ENCODE measurements at places on chromosomes 2 and 18.

DNA sequence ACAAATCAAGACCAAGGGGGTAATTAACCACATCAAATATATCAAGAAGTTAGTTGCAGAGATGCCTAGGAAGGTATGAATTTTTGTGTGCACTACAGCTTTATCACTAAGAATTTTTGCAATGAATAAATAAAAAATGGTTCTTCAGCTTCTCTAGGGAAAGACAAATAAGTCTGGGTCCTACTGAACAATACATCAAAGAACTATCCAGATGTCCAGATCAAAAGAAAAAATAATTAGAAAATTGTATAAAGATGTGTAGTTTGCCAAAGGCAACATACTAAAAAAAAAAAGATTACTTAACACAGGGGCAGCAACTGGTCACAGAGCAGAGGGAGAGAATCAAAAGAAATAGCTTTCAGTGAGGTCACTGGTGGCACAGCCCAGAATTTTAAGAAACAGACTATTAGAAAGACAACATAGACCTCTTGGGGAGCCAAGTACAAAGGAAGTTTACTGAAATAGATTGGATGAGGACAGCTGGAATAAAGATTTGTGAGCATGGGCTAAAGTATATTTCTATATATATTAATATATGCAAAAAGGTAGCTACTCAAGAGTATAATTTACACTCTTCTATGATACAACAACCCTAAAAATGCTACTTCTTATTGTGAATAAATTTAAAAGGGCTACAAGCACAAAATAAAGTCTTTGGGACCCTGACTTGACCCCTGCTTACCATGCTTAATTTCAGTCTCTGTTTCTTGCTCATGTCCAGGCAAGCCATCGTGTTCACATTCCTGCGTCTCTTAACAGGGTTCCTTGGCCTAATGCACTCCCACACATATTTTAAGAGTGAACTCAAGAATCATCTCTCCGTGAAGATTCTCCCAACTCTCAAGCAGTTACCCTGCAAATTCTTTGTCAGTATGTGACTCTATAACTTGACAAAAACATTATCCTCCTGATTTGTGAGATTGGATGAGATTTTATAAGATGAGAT lies 99.0 kb upstream of the GRB14 start:
- DNase-seq, result peak; percentile 48
- peaks cover 38% of the 10 kb centered on the region for H3K4me1 ChIP-seq
- peak overlapping the region; percentile 74 for H3K27ac ChIP-seq
- H3K27me3 ChIP-seq, result no peaks in the 10 kb centered on the region
- no peaks in the 10 kb centered on the region for H3K36me3 ChIP-seq

- H3K27me3 ChIP-seq, result no peaks in the 10 kb centered on the region
- peaks cover 67% of the 10 kb centered on the region for H3K4me1 ChIP-seq
- peak overlapping the region; percentile 86 for H3K4me3 ChIP-seq
- peak overlapping the region; percentile 98 for H3K27ac ChIP-seq
- no peaks in the 10 kb centered on the region for H3K36me3 ChIP-seq
Measured at GRCh38 chr2:238948765-238949641, 101.1 kb downstream of the TWIST2 start.

DNA sequence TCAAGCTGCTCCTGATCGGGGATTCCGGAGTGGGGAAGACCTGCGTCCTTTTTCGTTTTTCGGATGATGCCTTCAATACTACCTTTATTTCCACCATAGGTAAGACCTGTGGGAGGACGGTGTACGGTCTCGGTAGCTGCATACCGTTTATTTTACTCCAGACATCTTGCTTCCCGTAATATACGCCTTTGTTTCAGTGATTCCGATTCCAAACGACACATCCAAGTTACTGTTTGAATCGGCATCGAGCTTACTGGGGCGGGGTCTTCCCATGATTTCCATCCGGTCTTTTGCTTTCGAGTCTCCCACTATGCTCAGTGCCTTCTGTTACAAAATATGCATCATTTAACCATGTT lies 731 bp downstream of the RAB10 start:
- H3K4me1 ChIP-seq, result peaks cover 17% of the 10 kb centered on the region
- peak overlapping the region; percentile 94 for H3K27ac ChIP-seq
- peaks cover 1% of the 10 kb centered on the region for H3K27me3 ChIP-seq
- peaks cover 17% of the 10 kb centered on the region for H3K36me3 ChIP-seq
- no peak for DNase-seq

- H3K4me1 ChIP-seq, result no peaks in the 10 kb centered on the region
- no peaks in the 10 kb centered on the region for H3K36me3 ChIP-seq
- peaks cover 12% of the 10 kb centered on the region for H3K27me3 ChIP-seq
- H3K27ac ChIP-seq, result no peak overlapping the region
- no peak for DNase-seq
Measured at GRCh38 chr2:204172145-204172600, 235.6 kb downstream of the ICOS start.

DNA sequence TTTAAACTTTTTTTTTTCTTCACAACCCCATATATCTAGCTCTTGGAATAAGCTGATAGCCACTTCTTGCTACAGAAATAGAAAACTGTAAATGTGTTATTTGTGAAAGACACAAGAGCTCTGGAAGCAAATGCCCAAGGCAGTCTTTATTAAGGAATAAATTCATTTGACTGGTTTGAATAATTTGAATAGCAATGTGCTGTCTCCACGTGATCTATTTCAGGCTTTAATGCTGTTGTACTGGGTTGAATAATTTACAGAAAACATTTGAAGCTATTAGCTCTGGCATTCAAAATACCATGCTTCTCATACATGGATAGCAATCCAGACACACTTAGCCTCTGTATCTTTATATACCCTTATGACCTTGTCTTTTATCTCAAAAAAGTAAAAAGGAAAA lies 366.7 kb upstream of the KCNJ3 start:
- H3K4me1 ChIP-seq, result no peaks in the 10 kb centered on the region
- H3K27me3 ChIP-seq, result no peaks in the 10 kb centered on the region
- H3K27ac ChIP-seq, result no peak overlapping the region
- no peak overlapping the region for H3K4me3 ChIP-seq
- DNase-seq, result no peak
- H3K36me3 ChIP-seq, result no peaks in the 10 kb centered on the region

DNA sequence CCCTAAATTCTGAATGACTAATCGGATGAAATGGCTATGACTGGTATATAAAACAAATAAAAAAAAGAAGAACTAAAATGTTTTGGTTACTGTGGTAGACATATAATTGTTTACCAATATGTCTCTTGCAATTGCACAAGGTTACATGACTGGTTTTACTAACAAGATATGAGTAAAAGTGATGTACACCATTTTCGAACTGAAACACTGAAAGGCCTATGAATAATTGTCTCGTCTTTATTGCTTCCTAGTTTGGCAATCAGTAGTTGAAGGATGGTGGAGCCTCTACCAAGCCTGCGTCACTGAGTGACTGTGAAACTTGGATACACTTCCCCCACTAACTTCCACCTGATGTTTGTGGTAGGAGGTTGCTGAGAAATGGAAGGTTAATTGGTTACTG lies 16.5 kb downstream of the CDH19 start:
- H3K4me1 ChIP-seq, result no peaks in the 10 kb centered on the region
- no peaks in the 10 kb centered on the region for H3K36me3 ChIP-seq
- no peak overlapping the region for H3K27ac ChIP-seq
- no peaks in the 10 kb centered on the region for H3K27me3 ChIP-seq
- DNase-seq, result no peak
- no peak overlapping the region for H3K4me3 ChIP-seq

DNA sequence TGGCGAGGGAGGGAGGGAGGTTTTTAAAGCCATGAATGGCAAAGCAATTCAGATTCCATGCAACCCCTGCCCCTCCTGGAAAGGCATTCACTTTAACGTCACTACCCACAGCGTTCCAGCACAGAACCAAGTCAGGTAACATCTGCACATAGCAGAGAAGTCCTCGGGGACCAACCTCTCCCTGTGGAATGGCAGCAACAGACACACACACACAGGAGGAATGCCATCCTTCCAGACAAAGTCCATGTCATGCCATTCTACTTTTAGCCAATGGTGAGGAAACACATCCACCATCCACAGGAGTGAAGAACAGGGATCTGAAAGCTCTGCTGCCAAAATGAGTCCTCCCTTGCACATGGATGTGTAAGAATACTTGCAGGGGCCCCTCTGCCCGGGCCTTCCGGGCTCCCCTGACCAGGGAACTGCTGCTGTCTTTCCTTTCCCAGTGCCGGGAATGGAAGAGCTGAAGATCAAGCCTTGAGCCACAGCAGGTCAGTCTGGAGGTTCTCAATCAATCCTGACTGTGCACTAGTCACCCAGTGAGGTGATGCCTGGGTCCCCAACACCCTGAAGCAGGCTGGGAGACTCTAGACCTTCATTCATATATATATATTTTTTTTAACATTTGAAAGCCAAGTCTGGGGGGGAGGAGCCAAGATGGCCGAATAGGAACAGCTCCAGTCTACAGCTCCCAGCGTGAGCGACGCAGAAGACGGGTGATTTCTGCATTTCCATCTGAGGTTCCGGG lies 63.7 kb downstream of the UXS1 start:
- no peaks in the 10 kb centered on the region for H3K27me3 ChIP-seq
- peaks cover 9% of the 10 kb centered on the region for H3K36me3 ChIP-seq
- peaks cover 8% of the 10 kb centered on the region for H3K4me1 ChIP-seq
- H3K27ac ChIP-seq, result no peak overlapping the region

- H3K4me1 ChIP-seq, result no peaks in the 10 kb centered on the region
- no peak for DNase-seq
- H3K27ac ChIP-seq, result no peak overlapping the region
- H3K27me3 ChIP-seq, result no peaks in the 10 kb centered on the region
- H3K4me3 ChIP-seq, result no peak overlapping the region
Measured at GRCh38 chr2:5190023-5190422, 502.2 kb upstream of the SOX11 start.

GRCh38 chr2:185665251-185665814 lies 73.3 kb upstream of the FSIP2 start:
- no peaks in the 10 kb centered on the region for H3K4me1 ChIP-seq
- no peak for DNase-seq
- H3K4me3 ChIP-seq, result no peak overlapping the region
- no peaks in the 10 kb centered on the region for H3K27me3 ChIP-seq
- H3K27ac ChIP-seq, result no peak overlapping the region

GRCh38 chr2:216206041-216206703 lies 97.0 kb downstream of the XRCC5 start:
- H3K27ac ChIP-seq, result no peak overlapping the region
- H3K27me3 ChIP-seq, result peaks cover 2% of the 10 kb centered on the region

DNA sequence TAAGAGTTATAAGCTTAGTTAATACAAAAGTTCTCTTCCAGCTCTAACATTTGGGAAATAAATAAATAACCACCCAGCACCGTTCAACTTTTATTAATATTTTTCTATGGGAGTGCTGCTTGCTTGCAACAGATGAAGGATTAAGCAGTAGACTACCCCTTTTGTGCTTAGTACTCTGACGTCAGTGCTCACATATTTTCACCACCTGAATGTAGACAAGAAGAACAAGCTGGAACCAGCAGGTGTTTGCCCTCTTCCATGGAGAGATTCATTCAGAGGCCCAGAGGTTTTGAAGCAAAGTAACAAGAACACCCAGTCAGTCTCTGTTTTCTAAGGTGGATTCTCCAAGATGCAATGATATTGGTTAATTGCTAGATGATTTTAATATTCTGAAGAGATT lies 307.1 kb upstream of the PIK3C3 start:
- DNase-seq, result no peak
- peaks cover 5% of the 10 kb centered on the region for H3K4me1 ChIP-seq
- H3K27me3 ChIP-seq, result no peaks in the 10 kb centered on the region
- no peak overlapping the region for H3K4me3 ChIP-seq
- no peak overlapping the region for H3K27ac ChIP-seq

GRCh38 chr2:156483741-156484173 lies 47.6 kb downstream of the GPD2 start:
- H3K4me3 ChIP-seq, result no peak overlapping the region
- peaks cover 40% of the 10 kb centered on the region for H3K4me1 ChIP-seq
- no peak for DNase-seq
- peak overlapping the region; percentile 32 for H3K27ac ChIP-seq
- peaks cover 2% of the 10 kb centered on the region for H3K27me3 ChIP-seq

GRCh38 chr2:235754357-235755207 lies 260.7 kb downstream of the AGAP1 start:
- DNase-seq, result no peak
- peaks cover 3% of the 10 kb centered on the region for H3K4me1 ChIP-seq
- no peak overlapping the region for H3K4me3 ChIP-seq
- H3K36me3 ChIP-seq, result no peaks in the 10 kb centered on the region
- no peak overlapping the region for H3K27ac ChIP-seq

GRCh38 chr2:152431370-152432098 lies 96.6 kb downstream of the FMNL2 start:
- peak overlapping the region; percentile 94 for H3K27ac ChIP-seq
- peaks cover 60% of the 10 kb centered on the region for H3K4me1 ChIP-seq
- H3K36me3 ChIP-seq, result no peaks in the 10 kb centered on the region

DNA sequence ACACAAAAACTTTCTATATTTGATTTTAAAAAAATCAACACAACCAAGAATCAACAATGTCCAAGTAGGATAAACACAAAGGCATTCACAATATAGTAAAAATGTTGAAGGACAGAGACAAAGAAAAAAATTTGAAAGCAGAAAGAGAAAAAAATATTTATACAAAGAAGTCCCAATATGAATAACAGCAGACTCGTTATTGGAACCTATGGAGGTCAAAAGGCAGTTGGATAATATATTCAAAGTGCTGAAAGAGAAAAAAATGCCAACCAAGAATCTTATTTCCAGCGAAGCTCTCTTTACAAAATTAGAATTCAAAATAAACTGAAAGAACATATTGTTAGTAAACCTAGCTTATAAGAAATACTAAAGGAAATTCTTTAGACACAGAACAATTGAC lies 859.5 kb downstream of the LRP1B start:
- H3K36me3 ChIP-seq, result peaks cover 6% of the 10 kb centered on the region
- DNase-seq, result no peak
- H3K27ac ChIP-seq, result no peak overlapping the region

DNA sequence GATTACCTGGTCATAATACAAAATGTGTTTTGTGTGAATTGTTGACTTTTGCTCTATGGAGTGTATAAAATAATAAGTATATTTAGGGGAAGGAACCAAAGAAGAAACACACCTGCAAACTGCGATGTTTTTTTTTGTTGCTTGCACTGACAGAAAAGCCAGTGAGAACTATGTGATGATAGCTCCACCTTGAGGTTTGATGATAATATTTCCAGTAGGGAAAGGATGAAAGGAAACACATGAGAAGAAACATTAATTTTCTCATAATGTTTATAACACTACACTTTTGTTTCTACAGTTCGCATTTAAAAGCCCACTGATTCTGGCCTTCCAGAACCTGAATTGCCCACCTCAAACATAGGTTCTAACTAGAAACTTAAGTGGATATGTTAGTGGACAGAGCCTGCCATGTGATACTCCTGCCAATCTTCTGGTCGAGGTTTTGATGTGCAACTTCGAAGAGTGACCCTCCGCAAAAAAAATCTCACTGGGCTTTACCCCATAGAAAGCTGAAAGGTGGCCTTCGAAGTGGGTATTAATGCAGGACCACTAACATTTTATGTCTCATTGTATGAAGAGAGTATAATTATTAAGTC lies 476.4 kb upstream of the SPHKAP start:
- H3K27me3 ChIP-seq, result no peaks in the 10 kb centered on the region
- H3K4me3 ChIP-seq, result no peak overlapping the region
- H3K36me3 ChIP-seq, result peaks cover 18% of the 10 kb centered on the region
- peaks cover 77% of the 10 kb centered on the region for H3K4me1 ChIP-seq

DNA sequence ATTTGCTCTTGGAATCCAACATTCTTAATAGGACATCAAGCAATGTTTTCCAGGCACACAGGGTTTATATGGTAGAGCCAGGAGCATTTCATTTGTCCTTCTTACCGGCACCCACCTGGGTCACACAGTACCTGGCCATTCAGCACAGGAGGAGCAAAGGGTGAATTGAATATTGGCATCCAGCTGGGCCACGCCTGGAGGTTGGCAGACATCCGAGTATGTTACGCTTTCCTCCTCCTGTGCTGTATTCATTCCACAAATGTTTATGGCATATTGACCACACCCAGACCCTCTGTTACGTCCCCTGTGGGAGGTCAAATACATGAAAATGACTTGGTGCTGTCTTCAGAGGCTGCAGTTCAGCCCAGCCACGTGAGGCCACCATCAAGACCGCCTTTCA lies 206.2 kb downstream of the RTP5 start:
- no peak overlapping the region for H3K27ac ChIP-seq
- H3K4me1 ChIP-seq, result peaks cover 20% of the 10 kb centered on the region
- H3K36me3 ChIP-seq, result no peaks in the 10 kb centered on the region
- H3K4me3 ChIP-seq, result no peak overlapping the region

All from HFFc6 (cell line).